ENCODE measurements at places on chromosomes 4 and X.
A peak's percentile ranks its signal among the peaks of the same experiment; 100 is the strongest.

DNA sequence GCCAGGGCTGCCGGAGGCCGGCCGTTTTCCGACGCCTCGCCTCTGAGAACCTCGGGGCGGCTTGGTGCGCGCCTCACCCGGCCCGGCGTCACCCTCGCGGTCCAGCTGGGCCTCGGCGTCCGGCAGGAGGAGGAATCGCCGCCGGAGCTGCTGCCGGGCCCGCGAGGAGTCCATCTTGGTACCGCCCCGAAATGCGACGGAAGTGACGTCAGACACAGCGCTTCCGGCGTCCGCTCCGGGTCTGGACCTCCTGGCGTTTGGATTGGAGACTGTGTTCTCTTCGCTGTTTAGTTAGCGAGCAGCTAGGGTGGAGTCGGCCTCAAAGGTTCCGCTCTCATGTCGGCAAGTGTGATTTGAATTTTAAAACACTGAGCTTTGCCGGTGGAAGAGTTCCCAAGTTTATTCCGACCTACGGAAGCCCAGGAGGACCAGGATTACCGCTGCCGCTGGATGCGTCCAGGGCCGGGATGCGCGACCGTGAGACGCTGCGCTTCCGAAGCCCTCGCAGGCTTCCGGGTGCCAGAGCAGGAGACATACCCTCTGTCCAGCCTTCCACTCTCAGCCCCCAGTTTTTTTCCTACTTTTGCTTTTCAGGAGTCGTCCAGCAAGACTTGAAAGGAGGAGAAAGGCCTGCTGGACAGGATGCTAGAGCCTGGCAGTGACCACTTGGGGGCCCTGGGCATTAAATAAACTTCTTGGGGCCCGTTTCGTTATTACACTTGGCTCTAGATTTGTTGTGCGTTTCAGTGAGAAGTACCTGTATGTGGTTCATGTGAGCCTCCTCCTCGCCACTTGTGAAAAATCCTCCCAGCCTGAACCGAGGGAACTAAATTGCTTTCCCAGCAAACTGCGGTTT, at the start of gene TMEM128:
TMEM128 (minus strand) TSS at position 195 of the 856 bp plus-strand sequence; CDS start at position 174, 21 bp downstream.
- DNase-seq, result peak; percentile 91

- DNase-seq, result no peak
Measured at GRCh38 chrX:9207142-9207541, 173.2 kb upstream of the FAM9B start.

DNA sequence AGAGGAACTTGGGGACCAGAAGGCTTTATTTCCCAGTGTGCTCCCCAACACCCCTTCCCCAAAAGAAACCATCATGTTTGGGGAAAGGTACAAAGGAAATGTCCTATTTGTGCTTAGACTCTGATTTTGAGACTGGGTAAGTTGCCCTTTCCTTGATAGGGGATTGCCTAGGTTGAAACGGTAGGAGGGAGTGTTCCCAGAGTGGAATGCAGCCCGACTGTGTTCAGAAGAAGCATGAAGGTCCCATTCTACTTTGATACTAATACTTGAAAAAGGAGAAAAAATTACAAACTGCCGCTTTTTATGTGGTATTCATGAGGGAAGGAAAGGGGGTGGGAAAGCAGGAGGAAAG, 32.4 kb upstream of the TMEM131L start:
- DNase-seq, result no peak

DNA sequence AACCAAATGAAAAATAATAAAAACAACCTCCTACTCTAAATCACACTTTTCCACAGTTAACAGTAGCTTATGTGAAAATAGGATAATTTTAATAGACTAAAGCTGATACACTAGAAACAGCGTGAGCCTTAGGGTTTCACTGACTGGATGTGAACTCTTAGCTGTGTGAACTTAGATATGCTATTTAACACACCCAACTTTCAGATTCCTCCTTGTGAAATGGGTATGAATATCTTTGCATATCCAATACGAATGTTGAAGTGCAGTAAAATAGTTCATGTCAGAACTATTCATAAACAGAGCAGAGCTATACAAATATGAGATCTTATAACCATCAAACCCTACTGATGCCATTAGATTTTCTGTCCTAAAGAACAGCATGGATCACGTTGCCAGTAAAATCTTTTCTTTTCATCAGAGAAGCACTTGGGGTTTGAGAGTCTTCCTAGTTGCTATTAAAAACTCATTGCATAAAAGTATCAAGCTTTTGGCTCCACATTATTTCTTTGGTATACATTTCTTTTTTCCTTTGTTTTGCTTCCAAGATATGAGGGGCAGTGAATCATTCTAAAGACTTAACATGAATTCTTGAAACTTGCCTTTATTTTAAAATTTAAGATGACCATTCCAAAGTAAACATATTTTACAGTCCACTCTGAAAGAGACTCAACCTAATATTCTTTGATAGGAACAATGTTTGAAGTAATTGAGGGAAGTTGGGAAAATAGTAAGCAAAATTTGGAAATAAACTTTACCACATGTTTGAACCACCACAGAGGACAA, 102.4 kb downstream of the CPE start:
- DNase-seq, result no peak

DNA sequence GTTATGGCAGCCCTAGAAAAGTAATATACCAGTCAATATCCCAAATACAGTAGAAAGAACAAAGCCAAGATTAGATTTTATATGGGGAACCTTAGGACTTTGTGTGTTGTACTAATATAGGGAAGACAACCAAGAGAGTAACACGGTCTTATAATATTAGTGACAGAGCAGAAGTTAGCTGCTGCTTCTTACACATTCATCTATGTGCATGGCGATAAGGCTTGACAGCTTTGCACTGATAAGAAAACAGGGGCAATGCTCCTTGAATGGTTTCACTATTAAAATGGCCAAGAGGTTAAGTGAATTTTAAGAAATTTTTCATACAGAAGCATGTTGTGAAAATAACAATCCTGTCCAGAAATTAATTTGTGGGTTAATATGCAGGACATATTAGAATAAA, 521.6 kb downstream of the CCSER1 start:
- DNase-seq, result no peak

- DNase-seq, result no peak
Measured at GRCh38 chr4:114472269-114473032, 126.2 kb upstream of the UGT8 start.

DNA sequence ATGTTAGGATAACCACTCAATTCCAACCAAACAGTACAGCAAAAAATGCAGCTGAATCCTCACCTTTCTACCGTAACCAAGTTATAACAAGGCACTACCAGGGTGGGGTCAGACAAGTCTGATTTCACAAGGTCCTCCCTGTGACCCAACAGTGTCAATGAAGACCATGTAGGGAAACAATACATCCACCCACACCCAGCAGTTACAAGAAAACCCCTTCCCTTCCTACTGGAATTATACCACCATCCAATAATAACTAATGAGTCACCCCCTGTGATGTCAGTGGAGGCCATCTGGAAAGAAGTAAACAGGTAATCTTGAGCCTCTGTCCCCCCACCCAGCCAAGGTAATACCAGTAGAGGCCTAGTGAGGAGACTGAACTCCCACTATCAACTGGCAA, 117.6 kb downstream of the FGF16 start:
- DNase-seq, result no peak

DNA sequence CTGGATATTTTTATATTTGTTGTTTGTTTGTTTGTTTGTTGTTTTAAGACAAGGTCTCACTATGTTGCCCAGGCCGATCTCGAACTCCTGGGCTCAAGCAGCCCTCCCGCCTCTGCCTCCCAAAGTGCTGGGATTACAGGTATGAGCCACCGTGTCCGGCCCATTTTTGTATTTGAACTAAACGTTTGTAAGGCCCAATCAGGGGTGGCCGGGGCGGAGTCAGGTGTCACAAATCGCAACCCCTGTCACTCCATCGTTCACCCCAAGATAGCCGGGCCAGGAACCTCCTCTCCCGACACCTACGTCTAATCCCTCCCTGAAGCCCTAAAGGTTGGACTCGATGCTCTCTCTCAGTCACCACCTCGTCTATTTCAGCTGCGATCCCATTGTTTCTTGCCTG, 722 bp upstream of the EFHC2 start:
- DNase-seq, result peak; percentile 21

DNA sequence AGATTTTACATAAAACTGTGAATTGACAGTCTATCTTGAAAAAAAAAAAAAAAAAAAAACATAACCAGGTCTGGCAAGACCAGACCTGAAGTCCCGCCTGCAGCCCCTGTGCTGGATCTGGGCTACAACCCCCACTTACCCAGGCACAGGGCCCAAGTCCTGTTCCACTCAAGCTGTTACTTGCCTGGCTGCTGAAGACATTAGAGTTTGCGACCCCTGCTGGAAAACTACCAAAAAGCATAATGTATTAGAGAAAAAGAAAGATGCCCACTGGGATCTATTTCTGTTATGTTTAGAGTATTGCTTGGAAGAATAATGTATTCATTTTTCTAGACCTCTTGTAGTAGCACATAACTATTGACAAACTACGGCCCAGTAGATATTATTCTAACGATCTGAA, 4.7 kb downstream of the HS3ST1 start:
- DNase-seq, result no peak

- DNase-seq, result no peak
Measured at GRCh38 chrX:22404297-22404696, 131.6 kb downstream of the CBLL2 start.

- no peak for DNase-seq
Measured at GRCh38 chr4:146513548-146513947, 8.2 kb downstream of the SLC10A7 start.

All from T-helper 2 cell treated with Interferon-gamma antibody and Interleukin-4, amounts not matched to agents 5 μg/mL and 100 μg/mL, for 36 hours (primary cell).